Endothelial cell of umbilical vein (primary cell): ENCODE measurements at places on chromosomes 5 and 9. TPM values are rescaled to one million over a fixed set of nuclear protein-coding genes. Genes with fewer than 3 reads are reported as not detected.

DNA sequence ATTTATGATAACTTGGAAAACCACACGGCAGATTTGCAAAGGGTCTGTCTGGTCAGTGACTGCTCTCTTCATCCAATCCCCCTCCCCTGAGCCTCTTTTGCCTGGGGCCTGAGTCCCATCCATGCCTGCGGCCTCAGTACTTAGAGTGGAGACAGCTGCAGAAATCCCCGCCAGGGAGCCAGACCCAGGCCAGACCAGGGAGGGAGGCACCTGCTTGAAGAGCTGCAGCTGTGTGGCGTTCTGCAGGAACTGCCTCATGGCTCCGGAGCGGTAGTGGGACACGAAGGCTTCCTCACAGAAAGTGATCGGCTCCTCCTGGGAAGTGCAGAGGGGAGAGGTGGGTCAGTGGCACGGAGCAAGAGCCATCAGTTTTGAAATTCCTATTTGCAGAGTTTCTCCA is 101.6 kb downstream of the CRB2 start:
- DNase-seq, result no peak

- DNase-seq, result no peak
Measured at GRCh38 chr9:87307848-87308247, 189.8 kb upstream of the DAPK1 start.

- no peak for DNase-seq
Measured at GRCh38 chr9:28653216-28653615, 1079.9 kb upstream of the C9orf72 start.

- DNase-seq, result no peak
Measured at GRCh38 chr9:78533500-78533899, 236.6 kb downstream of the PSAT1 start.

DNA sequence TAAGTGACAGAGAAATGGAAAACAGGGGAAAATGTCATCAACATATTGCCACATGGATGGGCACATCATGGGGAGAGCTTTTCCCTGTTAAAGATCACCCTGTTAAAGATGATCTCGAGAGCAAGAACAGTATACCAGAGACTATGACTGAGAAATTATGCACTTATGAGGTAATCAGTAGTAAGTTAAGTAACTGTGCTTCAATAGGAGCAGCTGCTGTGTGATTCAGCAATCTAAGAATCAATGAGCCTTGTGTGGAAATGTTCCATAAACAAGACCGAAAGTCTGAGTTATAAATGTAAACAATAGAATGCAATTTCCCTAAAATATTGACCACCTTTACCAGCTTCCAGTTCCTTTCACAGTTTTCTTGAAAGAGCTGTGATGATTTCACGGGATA is 582.3 kb downstream of the CAAP1 start:
- peak; percentile 21 for DNase-seq

DNA sequence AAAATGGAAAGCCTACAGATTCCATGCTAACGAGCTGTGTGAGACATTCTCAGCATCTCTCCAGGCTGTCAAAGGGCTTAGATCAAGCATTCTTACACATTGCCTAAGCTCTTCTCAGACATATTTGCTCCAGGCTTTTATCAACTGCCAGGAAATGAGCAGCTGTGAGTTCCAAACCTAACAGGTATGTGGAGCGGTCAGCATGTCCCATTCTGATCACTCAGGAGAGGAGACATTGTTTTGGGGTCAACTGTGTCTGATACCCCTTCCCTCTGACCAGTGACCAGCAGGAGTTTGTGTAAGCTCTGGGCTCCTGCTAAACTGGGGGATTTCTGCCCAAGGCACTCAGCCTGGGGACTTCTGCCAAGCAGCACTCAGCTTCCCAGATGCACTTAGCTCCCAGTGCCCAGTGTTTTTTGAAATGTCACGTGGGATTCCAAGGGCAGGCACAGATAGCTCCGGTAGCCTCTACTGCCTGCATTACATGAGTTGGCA is 229.1 kb downstream of the SEC61B start:
- no peak for DNase-seq

Gene TLX3
- not detected in 2 replicates for total RNA-seq

Gene PCDHGA8
- 0.53 and 0.95 TPM in 2 replicates for total RNA-seq

Gene MYO10
- 144 and 148 TPM in 2 replicates for total RNA-seq

- DNase-seq, result no peak
Measured at GRCh38 chr9:124805186-124805585, 28.3 kb downstream of the OLFML2A start.

Gene SUSD3
- not detected in 2 replicates for total RNA-seq

Gene SLC45A2
- not detected in 2 replicates for total RNA-seq

Gene CACNA1B
- total RNA-seq, result 0.05 and 0.11 TPM in 2 replicates

- DNase-seq, result peak; percentile 0
Measured at GRCh38 chr5:58046371-58046770, 413.5 kb downstream of the PLK2 start.

Gene LHX3
- not detected in 2 replicates for total RNA-seq

- DNase-seq, result peak; percentile 88
Measured at GRCh38 chr9:35510754-35511428, 21.0 kb downstream of the RUSC2 start.

- no peak for DNase-seq
Measured at GRCh38 chr9:126671381-126671831, 57.7 kb downstream of the LMX1B start.

GRCh38 chr5:14557203-14557770 is 24.3 kb upstream of the OTULINL start:
- DNase-seq, result no peak

- no peak for DNase-seq
Measured at GRCh38 chr9:34572628-34573027, 16.9 kb downstream of the CNTFR start.

DNA sequence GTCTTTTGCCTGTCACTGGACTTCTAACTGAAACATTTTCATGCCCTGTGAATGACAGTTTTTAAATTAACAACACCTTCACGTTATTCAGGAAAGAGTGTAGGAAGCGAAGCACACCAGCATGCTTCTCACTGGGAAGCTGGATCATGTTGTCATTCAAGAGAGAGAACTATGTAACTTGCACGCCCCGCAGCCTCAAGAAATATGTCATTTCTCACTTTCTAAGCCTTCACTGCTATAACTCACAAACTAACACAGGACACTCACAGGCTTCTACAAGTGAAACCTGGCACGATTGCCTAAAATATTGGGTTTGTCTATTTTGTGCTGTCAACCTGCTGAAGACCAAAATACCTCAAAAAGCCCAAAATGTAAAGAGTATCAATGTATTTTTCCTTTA is 466.3 kb downstream of the EFNA5 start:
- DNase-seq, result no peak

GRCh38 chr9:35374436-35374835 is 115.5 kb upstream of the RUSC2 start:
- DNase-seq, result no peak

Gene PPP1R26
- total RNA-seq, result 11.8 and 16.9 TPM in 2 replicates

Gene LCN2
- not detected in 2 replicates for total RNA-seq

Gene MCIDAS
- not detected in 2 replicates for total RNA-seq

- DNase-seq, result no peak
Measured at GRCh38 chr5:150614661-150615060, 25.8 kb upstream of the SYNPO start.

DNA sequence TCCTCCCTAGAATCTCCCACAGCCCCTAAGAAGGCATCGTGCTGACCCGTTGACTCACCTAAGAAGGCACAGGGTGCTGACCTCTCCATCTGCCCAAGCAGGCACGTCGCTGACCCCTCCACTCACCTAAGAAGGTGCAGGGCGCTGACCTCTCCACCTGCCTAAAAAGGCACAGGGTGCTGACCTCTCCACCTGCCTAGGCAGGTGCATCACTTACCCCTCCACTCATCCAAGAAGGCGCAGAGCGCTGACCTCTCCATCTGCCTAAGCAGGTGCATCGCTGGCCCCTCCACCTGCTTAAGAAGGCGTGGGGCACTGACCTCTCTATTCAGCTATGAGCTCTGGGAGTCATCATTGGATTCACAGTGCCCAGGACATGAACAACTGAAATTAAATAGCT is 54.4 kb upstream of the FCN1 start:
- DNase-seq, result no peak

Gene BAAT
- not detected in 2 replicates for total RNA-seq

- no peak for DNase-seq
Measured at GRCh38 chr5:59535561-59535960, 358.0 kb downstream of the PDE4D start.

Gene RASGRF2
- total RNA-seq, result 4.0 and 8.2 TPM in 2 replicates

DNA sequence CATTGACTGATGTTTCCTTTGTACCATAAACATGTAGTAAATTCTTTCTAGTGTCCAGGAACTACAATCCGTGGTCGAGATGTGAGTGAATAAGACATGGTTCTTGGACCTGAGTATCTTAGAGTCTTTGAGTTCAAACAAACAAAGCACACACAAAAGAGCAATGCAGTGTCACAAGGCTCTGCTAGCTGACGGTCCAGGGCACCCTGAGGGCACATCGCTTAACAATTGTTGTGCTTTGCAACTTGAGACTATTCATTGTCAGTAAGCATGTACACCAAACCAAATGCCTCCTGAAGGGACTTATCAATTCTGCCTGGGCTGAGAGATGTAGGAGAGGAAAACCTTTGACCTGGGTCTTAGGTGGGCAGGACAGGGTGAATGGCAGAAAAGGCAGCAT is 84.8 kb downstream of the CAMK4 start:
- DNase-seq, result no peak

Gene C9
- total RNA-seq, result 0.44 TPM in 1 of 2 replicates, not detected in the other

Gene GRAMD2B
- 4.6 and 5.5 TPM in 2 replicates for total RNA-seq

GRCh38 chr5:139904816-139905661 is 109.4 kb downstream of the PSD2 start:
- no peak for DNase-seq

Gene SGCD
- total RNA-seq, result not detected in 2 replicates

- no peak for DNase-seq
Measured at GRCh38 chr5:68680366-68680765, 413.4 kb upstream of the SLC30A5 start.

Gene ASPN
- not detected in 2 replicates for total RNA-seq

Gene HBEGF
- 33.2 and 35.3 TPM in 2 replicates for total RNA-seq

GRCh38 chr9:93531374-93531773 is 45.0 kb upstream of the PHF2 start:
- no peak for DNase-seq

DNA sequence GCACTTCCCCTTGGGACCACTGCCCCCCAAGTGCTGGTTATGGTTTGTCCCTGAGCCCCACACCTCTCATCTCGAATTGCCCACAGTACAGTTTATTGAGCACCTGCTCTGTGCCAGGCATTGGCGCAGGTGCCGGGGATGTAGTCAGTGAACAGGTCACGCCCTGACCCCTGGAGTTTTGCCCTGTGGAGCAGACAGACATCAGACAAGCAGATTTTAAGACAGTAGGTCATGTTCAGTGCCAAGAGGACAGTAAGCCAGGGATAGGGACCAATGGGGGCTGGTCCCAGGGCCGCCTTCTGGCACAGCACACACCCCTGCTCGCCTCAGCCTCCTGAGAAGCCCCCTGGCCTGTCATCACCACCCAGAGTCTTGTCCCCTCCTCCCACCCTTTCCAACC is 21.9 kb downstream of the ROPN1L start:
- DNase-seq, result no peak

DNA sequence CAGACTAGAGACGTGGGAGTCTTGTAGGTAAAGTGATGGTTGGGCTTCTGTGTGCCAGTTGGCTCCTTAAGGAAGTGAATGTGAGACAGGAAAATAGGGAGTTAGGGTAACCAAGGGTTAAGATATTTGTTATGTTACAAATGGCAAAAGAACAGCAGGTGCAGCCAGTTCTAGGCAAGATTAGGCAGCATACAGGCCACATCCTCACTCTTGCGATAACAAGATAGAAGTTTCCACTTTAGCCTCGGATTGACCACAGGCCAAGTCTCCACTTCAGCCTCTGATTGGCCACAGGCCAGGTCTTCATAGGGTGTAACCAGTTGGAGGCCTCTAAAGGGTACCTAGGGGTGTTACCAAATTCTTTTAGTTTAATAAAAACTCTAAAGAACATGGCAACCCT is 54.6 kb upstream of the ABCA1 start:
- DNase-seq, result no peak

GRCh38 chr5:147648597-147648996 is 133.9 kb downstream of the JAKMIP2 start:
- no peak for DNase-seq

DNA sequence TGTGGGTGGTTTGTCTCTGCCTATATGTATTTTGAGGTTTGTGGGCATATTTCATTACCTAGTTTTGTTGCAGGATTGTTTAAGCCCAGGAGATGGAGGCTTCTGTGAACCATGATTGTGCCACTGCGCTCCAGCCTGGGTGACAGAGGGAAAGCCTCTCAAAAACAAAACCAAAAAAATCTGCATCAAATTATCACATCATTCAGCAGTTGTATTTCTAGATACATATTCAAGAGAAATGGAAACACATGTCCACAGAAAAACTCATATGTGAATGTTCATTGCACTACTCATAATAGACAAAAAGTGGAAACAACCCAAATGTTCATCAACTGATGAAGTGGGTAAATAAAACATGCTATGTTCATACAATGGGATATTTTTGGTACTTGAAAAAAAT is 29.9 kb downstream of the HSPA4 start:
- DNase-seq, result no peak

- no peak for DNase-seq
Measured at GRCh38 chr9:112586599-112587155, 100.0 kb downstream of the KIAA1958 start.

DNA sequence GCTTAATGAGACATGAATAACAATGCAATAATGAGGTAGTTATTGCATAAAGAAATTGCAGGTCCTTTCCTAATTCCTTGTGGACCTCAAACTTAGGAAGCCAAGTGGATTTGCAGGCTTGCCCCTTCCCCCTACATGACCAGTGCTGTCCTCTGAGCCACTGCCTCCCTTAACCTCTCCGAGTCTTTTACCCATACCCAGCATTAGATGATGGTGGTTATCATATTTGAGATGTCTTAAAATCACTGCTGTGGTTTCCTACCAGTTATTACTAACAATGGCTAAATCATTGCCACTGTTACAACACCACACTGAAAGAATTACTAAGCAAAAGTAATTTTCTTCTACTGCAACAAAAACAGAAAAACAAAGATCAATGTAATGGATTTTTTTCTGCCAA is 170.8 kb downstream of the EDIL3 start:
- DNase-seq, result no peak

DNA sequence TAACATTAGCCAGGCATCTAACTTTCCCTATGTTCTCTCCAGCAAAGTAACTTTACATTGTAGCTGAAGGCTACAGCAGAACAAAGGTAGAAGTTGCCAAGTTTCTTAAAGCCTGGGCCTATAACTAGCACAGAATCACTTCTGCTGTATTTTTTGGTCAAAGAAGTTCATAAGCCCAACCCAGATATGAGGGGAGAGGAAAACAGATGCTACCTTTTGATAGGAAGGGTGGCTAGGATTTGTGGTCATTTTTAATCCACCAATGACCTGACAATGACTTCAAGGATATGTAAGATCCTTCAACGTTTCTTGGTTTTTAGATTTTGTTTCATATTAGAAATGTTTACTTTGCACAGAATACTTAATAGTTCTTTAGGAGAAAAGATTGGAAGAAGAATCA is 64.2 kb upstream of the RANBP3L start:
- no peak for DNase-seq

- DNase-seq, result peak; percentile 67
Measured at GRCh38 chr5:112012104-112012503, 255.1 kb upstream of the NREP start.

Gene OTULINL
- total RNA-seq, result 0.37 and 0.42 TPM in 2 replicates

Gene TESK1
- total RNA-seq, result 22.5 and 25.3 TPM in 2 replicates
